Activated B cell treated with CpG ODN at 0.5 μM for 24 hours (primary cell): ENCODE measurements at places on chromosomes 1 and 21.

- no peak for DNase-seq
Observed at GRCh38 chr1:168428063-168428731, 115.6 kb downstream of the XCL2 start.

- DNase-seq = no peak
Observed at GRCh38 chr1:93111561-93111960, 32.5 kb downstream of the MTF2 start.

GRCh38 chr1:161222175-161223019 lies 1.0 kb downstream of the APOA2 start:
- DNase-seq = no peak

DNA sequence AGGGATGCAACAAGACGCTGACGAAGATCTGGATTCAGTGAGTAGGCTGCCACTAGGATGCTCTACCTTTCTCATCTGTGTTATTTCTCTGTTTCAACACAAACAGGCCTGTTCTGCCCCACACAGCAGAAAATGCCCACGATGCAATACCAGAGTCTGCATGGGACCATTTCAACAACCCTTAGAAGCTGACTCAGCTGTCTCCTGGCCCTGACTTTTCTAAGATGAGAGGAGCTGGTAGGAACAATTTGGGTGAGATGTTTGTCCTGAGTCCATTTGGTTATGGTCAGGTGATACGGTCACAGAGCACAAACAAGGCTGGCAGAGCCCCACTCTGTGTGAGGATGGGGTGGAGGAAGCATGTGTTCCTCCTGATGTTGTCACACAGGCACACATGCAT lies 11.5 kb upstream of the SLC2A1 start:
- no peak for DNase-seq

GRCh38 chr1:167837326-167837725 lies 76.6 kb downstream of the ADCY10 start:
- no peak for DNase-seq

DNA sequence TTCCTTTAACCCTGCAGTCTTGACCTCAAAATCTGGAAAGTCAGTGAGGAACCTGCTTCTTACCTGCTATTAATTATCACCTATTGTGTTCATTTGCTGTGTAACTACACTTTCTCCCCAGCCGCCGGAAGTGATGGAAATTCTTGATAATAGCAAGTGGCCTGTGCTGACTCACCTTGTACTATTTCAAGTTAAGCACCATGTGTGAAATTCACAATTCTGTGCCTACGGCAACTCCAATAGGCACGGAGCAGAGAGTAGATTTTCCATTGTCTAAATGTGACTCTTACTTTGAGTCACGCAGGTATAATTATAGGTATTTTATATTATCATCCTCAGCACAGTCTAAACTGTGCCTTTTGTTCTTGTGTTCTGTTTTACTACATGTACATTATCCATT lies 466.8 kb downstream of the KIF26B start:
- DNase-seq = no peak

DNA sequence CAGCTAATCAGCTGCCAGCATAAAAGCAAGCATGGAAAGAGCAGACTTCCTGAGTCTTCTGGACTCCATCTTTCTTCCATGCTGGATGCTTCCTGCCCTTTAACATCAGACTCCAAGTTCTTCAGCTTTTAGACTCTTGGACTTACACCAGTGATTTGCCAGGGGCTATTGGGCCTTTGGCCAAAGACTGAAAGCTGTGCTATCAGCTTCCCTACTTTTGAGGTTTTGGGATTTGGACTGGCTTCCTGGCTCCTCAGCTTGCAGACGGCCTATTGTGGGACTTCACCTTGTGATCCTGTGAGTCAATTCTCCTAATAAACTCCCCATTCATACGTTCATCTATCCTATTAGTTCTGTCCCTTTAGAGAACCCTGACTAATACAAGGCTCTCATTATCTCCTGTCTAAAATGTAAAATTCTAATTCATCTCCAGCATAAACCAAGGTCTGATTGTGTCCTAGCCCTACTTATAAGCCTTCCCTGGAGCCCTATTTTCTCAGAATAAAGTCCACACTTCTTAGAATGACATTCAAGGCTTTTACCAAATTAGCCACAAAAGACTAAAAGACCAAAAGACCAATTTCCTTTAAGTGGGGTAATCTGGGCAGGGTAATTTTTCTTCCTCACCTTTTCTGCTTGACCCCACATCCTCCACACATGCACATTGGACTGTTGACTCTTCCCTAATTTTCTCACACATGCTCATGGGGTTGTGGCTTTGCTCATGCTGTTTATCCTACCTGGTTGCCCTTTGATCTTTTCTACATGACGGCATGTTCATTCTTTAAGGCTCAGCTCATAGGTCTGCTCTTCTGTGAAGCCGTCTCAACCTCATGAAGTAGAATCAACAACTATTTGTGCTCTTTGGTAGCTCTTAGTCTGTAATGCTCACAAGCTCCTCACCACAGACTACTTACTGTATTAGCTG lies 18.1 kb upstream of the ENAH start:
- no peak for DNase-seq

DNA sequence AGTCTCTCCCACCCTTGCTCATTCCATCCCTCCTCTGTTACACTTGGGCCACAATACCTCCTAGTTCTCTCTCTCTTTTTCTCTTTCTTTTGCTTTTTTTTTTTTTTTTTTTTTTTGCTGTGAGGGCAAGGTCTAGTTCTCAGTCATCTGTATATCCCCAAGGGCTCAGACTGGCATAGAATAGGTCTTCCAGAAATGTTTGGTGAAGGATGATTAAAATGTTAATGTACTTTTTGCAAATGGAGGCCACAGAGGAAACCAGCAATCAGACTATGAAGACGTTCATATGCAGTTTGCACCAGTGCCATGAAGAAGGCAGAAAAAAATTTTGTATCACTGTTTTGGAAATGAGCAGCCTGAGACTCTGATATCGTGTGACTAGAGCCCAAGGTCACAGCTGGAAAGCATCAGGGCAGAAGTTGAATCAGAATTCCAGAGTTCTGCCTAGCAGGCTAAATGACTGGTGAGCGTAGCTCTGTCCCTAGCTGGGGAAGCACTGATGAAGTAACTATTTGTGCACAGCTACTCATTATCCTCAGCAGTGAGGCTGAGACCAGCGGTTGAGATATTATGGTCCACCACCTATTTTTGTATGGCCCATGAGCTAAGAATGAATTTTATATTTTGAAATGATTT lies 186.5 kb downstream of the TGFBR3 start:
- DNase-seq = no peak

- DNase-seq = no peak
Observed at GRCh38 chr21:44592446-44593311, at the start of gene KRTAP10-6. TSS of gene KRTAP10-6 (minus strand) at chr21:44592505. CDS start at chr21:44592484, 21 bp downstream.

- DNase-seq = no peak
Observed at GRCh38 chr1:168180148-168180524, 1.4 kb downstream of the TIPRL start.

DNA sequence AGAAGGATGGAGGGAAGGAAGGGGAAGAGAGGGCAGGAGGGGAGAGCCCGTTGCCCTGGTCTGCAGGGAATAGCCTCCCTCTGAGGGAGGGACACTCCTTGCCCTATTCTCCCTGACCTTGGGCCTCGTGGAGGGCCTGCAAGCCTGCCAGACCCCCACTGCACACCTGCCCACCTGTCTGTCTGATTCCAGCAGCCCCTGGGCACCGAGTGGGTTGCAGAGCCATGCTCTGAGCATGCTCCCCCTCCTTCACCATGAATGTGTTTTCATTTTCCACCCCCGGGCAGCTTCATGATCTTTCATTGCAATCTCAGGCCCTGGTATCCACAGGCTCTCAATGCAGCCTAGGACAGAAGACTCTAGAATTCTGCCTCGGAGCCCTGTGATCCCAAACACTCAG lies 5.1 kb upstream of the NPHP4 start:
- no peak for DNase-seq

- no peak for DNase-seq
Observed at GRCh38 chr1:50095716-50096115, 13.0 kb upstream of the ELAVL4 start.

- DNase-seq = no peak
Observed at GRCh38 chr1:156948708-156949107, 28.3 kb downstream of the LRRC71 start.

GRCh38 chr1:152436593-152437496 lies 22.8 kb upstream of the CRNN start:
- no peak for DNase-seq

GRCh38 chr1:88514544-88515060 lies 169.5 kb upstream of the PKN2 start:
- no peak for DNase-seq

DNA sequence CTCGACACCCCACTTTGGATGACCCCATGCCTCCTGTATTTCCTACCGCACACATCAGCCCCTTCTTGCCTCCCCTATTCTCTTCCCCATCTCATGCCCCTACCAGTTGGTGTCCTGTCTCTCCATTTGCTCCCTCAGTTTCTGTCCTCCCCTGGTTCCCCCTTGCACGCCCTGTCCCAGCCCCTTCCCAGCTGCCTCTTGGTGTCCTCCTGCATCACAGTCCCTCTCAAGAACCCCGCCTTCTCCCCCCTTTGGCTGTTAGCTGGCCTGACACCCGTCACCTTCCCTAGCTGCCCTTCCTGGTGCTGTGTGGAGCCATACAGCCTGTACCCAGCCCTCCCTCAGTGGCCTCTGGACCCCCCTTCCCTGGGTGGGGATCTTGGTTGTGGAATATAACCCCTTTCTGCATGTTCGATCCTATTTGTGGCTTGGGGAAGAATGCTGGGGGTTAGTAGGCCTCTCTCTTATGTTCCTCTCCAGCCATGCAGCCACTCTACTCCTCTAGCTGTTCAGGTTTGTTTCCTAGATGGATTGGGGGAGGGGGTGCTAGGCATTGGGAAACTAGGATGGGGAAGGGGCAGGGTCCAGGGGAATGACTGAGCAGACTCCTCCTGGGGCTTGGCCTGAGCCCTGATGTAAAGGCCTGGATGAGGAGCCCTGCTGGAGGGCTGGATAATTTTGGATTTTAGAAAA lies 41.4 kb upstream of the NFASC start:
- DNase-seq = no peak

DNA sequence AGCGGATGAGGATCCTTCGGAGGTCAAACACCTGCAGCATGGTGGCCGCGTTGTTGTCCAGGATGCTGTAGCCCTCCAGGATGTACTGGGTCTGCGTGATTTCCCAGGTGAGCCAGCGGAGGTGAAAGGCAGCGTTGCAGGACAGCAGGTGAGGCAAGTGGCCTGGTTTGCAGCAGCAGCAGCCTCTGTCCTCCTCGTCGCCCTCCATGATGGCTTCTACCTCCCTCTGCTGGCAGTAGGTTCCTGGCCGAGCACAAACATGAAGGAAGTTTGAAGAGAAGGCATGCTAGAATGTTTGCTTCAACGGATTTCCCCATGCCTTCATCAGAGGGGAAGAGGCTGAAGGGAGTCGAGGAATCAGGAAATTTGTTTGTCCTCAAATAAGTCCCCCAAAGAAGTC lies 74.7 kb downstream of the NTPCR start:
- DNase-seq = no peak

GRCh38 chr1:227926896-227927885 lies 20.5 kb downstream of the WNT9A start:
- no peak for DNase-seq

- no peak for DNase-seq
Observed at GRCh38 chr21:46325073-46325912, 1.3 kb downstream of the PCNT start.

GRCh38 chr1:84603941-84604830 lies 29.9 kb upstream of the CTBS start:
- DNase-seq = no peak

DNA sequence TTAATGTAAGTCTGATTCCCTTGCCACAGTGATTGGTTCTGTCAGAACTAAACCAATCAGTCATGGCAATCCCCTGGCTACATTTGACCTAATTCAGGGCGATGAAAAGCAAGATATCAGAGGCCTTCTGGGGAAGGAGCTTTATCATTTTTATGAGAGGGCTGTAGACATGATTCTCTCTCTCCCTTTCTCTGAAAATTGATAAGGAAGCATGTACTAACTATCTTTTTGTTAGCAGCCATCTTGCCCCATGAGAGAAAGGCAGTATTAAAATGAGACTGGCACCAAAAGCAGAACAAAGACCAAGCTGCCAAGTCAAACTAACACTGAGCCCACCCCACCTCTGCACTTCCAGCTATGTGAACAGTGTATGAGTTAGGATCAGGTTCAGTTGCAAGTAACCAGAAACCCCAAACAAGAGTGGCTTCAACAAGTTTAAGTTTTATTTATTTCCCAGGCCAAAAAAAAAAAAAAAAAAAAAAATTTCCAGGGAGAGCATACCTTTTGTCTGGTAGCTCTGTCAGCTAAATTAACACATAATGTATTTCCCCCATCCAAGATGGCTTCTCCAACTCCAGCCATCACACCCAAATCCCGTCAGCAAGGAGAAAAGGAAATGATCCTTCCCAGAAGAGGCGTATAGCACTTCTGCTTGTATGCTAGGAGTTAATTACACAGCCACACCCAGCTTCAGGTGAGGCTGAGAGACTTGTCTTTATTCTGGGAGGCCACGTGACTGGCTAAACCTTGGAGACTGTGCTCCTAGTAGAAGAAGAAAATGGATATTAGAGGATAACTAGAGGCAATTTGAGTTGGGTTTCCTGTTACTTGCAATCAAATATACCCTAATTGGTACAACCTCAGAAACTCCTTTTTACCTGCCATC lies 105.8 kb upstream of the RALGPS2 start:
- no peak for DNase-seq
